ENCODE measurements at places on chromosomes 4 and X.

GRCh38 chrX:119482041-119482440 is 13.8 kb downstream of the SLC25A5 start:
- DNase-seq, result no peak

DNA sequence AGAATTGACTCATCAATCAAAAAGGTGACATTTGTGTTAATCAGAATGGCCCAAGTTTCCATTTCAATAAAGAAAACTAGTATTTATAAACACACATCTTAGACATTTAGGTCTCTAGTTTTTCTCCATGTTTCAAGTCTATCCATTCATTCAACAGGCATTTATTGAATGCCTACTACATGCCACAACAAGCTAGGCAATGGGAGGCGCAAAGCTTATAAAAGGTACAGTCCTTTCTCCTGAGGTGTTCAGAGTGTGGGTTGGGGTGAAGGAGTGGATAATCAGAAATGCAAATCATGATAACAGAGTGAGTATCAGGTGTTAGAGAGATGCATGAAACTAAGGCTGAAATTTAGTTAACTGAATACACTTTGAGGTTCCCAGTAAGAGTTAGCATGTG is 78.0 kb downstream of the HCCS start:
- no peak for DNase-seq

DNA sequence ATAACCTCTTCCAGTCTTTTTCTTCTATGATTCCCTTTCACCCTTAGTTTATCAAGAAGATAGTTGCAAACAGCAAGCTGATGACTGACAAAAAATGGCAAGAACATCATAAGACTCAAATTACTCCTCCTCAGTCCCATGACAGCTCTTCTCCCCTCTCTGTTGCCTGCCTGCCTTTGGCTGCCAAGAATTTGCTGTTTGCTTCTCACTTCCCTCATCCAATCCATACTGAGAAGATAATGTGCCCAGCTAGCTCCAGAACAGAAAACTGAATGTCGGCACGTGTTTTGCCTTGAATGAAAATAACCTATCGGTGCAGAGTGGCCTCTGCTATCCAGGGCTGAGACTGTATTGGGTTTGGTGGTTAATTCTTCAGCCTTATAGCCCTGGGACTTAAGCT is 192.1 kb downstream of the PPARGC1A start:
- DNase-seq, result no peak

DNA sequence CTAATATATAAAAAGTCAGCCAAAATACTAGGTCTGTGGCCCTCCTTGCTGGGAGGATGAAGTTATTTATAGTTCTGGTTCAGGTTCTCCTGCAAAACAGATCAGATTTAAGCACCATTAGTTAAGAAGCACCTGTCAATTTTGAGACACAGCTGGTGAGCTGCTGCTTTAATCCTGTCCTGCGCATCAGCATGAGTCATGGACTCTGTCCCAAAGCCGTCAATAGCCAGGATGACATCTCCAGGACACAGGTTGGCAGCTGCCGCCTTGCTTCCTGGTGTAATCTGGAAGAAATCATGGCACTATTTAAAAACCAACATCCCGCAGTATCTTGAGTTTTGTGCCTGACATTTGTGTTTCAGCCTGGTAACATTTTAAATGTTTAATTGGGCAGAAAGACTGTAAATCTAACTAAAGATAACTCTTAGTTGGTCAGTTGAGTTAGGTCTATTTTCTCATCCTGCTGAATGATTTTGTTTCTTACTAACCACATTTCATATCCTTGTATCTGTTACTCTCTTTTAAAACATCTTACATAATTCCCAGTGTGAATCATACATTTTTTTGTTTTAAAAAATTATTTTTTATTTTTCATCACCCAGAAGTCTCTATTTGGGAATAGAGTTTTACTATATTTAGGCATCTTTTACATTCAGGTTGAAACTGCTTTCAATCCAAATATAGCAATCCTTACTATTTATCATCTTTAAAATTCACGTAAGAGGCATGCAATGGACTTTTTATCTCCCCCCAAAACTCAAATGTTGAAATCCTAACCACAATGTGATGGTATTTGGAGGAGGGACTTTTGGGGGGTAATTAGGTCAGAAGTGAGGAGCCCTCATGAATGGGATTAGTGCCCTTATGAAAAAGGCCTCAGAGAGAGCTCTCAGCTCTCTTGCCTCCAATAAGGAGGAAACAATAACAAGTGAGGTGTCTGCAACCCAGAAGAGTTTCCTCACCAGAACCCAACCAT is 10.1 kb downstream of the PDLIM3 start:
- no peak for DNase-seq

DNA sequence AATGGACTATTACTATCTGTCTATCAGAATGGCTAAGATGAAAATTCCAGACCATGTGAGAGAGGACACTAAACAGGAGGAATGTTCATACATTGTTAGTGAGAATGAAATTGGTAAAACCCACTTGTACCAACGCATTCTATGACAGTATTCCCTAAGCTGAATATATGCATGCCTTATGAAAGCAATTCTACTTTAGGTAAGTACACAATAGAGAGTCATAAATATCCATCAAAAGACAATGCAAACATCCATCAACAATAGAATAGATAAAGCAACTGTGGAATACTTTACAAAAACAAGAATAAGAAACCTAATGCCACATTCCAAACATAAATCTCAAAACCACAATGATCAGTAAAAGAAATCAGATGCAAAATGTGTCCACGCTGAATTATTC is 529.3 kb downstream of the ANKRD50 start:
- no peak for DNase-seq
